ENCODE measurements at places on chromosomes 6 and 20.

GRCh38 chr20:14344746-14345145 lies 7.3 kb upstream of the FLRT3 start:
- no peak for DNase-seq

DNA sequence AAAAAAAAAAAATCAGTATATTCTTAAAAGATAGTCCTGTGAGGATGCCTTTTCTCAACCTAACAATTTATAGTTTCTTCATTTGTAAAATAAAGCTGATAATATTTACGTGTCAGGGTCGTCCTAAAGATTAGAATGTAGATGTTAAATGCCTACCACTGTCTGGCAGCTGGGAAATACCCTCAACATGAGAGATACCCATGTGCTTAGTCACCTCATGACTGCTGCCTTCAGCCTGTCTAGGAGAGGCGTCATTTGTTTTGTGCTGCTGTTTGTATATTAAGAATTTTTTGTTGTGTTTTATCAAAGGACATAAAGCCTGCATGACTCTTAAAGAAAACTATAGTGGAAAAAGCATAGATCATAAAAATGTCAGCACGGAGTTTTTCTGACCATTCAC lies 9.5 kb downstream of the FAM120B start:
- DNase-seq, result peak; percentile 25

GRCh38 chr20:50296450-50297375 lies 106.1 kb downstream of the CEBPB start:
- no peak for DNase-seq

- DNase-seq, result no peak
These were observed 311.4 kb downstream of the KIF16B start for GRCh38 chr20:16261733-16262273.

DNA sequence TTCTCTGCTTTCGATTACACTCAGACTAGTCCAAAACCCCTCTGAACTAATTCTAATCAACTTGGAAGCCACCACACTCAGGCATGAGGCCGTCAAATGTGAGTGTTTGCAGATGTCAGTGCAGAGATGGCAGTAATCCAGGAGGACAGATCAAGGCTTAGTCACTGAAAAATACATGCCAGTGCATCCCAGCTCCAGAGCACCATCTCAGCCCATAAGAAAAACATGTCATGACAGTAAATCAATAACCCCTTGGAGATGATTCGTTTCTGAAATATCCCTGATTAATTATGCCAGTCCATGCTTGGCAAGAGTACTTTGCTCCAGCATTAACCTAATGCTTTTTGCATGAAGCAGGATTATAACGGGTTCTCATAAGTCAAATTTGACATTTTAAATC lies 179.5 kb downstream of the ADAT2 start:
- DNase-seq, result peak; percentile 54

GRCh38 chr20:50911716-50912115 lies 19.5 kb downstream of the ADNP start:
- DNase-seq, result no peak

DNA sequence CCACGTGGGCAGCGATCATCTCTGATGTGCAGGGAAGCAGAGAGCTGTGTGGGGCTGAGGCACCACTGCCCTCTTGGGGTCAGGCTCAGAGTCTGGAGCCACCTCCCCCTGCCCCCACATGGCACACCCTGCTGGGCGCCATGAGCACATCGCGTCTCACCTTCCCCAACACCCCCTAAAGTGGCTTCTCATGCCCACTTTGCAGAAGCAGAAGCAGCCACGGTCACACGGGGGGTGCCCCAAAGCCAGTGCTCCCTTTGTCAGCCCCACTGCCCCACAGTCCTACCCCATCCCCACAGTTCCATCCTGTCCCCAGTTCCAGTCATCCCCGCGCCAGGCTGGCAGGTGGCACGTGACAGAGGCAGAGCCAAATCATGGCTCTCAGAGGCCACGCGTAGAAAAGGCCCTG lies 19.5 kb downstream of the SDCBP2 start:
- no peak for DNase-seq

- no peak for DNase-seq
These were observed 162.8 kb downstream of the TENT5A start for GRCh38 chr6:81589465-81590313.

- no peak for DNase-seq
These were observed 8.9 kb downstream of the RPS10 start for GRCh38 chr6:34416877-34417371.

- no peak for DNase-seq
These were observed 538.4 kb upstream of the CITED2 start for GRCh38 chr6:139912735-139913400.

DNA sequence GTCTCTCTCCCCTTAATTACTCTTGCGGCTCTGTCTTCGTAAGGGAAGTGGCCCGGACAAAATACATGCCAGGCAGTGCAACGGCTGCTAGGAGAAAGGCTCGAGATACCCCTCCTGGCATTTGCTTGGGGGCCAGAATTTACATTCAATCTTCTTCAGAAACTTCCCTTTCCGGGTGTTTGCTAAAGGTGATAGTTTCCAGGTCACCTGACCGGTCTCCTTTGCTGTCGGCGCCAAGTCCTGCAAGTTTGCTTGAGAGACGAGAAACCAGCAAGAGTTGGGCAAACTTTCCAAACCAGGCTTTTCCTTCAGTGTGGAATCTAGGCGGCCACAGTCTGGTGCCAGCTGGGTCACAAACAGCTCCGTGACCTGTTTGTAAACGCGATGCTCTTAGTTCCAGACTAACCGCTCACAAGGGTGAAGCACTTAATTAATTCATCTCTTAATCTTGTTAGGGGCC lies 563 bp upstream of the SRSF3 start:
- DNase-seq, result peak; percentile 57

GRCh38 chr6:31586008-31586407 lies at the start of gene LST1:
TSS of gene LST1 (plus strand) at chr6:31586277. CDS start at chr6:31587300, 1,023 bp downstream.
- no peak for DNase-seq

DNA sequence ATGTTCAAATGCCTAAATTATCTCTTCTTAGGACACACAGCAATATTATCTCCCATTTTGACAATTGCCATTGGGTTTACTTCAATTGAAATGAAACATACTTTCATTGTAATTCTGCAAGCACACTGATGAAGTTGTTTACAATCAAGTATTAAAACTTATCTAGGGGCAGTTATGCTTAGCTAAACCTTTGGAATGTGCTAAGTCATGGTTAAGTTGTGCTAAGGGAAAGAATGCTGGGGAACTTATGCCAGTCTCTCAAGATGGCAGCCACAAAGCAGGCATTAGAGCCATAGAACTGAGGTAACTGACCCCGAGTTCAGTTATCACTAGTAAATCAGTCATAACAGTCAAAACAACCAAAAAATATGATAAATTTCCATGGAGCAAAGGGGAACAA lies 59.1 kb upstream of the NT5E start:
- peak; percentile 13 for DNase-seq

DNA sequence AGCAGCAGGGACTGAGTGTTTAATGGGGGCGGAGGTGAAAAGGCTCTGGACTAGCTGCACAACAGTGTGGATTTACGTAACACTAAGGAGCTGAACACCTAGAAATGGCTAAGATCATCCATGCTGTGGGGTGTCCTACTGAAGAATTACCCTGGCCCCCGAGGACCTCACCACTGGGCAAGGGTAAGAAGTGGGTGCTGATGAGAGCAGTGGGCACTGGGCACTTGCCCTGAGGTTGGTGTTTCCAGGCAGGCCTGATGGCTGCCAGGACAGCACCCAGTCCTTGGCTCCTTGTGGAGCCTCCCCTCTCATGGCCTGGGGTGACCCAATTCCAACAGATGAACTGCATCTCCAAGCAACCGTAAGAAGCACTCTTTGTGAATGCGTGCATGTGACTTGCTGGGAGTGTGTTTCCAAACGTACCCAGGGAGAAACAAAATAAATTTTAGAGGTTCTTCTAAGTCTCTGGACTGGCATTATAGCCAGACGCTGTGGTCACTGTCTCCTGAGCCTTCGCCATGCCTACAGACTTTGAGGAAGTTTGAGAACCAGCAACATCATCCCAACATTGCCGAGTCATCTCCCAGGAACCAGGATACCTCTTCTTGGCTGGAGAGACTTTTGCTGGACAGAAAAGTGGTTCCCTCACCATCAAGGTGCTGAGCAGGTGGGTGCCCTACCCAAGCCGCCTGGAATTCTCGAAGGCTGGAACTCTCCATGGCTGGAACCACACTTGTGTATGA lies 245.9 kb downstream of the ERMARD start:
- DNase-seq, result no peak

- peak; percentile 73 for DNase-seq
These were observed at the start of gene QKI for GRCh38 chr6:163414117-163414945. TSS of gene QKI (plus strand) at chr6:163414718. CDS start at chr6:163415194, 476 bp downstream.

DNA sequence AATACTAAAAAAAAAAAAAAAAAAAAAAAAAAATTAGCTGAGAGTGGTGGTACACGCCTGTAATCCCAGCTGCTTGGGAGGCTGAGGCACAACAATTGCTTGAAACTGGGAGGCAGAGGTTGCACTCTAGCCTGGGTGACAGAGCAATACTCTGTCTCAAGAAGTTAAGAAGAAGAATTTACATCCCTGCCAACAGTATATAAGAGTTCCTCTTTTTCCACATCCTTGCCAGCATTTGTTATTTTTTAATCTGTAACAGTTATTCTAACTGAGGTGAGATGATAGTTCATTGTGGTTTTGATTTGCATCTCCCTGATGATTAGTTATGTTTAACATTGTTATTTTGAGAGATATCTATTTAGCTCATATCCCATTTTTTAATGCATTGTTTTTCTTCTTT lies 20.3 kb upstream of the DYNLRB1 start:
- no peak for DNase-seq

DNA sequence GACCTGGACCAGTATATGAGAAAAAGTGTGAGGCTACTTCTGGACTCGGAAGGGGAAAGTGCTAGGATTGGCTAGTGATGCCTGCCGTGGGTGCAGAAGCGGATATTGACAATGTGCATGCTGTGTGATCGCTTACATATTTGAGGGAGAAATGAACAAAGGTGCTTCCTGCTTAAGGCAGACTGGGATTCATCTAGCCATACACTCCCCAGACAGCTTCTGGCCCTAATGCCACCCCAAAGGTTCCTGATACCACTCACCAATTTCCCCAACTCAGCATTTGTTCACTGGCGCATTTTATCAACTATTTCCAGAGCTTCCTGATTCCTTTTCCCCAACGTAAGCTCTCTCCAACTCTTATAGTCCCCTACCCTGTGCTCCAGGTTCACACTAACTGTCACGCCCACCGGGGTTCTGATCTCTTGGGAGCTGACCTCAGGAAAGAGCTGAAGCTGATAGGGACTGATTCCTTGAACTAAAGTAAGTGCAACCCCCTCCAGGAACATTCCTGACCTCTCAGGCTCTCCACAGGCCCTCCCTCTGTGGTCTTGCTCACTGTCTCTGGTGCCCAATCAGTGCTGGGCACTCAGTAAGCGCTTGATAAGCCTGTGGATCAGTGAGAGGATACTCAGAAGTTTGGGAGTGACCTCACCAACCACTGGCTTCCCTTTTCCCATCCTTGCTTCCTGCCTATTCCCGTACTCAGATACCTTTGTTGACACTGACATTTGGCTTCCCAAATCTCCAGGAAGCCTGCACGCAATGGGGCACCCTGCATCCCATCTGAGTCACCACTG lies 73.3 kb downstream of the MRPL14 start:
- peak; percentile 83 for DNase-seq

DNA sequence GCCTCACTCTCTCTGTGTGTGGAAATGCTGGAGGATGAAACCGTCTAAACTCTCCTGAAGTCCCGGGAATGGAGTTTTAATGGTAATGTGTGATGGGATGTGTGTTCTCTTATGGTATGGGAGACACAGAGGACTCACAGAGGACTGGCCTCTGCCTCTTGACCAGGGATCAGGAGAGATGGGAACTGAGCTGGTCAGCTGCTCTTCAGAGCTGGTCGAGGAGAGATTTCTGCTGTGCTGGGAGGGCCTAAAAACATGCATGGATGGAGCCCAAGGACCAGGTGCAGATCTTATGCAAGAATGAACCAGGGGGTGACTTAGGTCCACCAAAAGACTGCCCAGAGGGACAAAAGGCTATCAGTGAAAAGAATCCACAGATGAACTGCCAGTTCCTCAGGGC lies 27.3 kb upstream of the GMDS start:
- no peak for DNase-seq

DNA sequence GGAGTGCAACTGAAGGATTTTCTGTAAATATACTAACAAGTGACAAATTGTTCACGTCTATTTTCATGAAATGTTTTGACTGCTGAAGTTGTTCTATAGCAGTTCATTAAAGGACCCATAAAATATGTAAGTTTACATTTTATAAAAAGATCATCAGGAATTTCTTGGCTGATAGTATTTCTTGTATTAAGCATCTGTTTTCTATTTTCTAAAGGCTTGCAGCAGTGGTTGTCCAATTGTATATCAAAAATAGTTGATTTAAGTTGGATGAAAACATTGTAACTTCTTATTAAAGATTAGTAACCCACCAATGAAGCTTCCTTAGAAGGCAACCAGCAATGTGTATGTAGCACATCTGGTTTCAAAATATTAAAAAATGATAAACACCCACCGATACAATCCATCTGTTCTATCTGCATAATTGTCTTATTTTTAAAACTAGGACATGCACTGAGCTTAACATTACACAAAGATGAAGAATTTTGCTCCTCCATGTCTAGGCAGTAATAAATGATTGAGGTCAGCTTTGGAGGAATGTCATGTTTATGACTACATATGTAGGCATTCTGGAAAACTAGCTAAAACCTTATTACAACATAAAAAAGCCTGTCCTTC lies 301.3 kb upstream of the TCF21 start:
- DNase-seq, result no peak

DNA sequence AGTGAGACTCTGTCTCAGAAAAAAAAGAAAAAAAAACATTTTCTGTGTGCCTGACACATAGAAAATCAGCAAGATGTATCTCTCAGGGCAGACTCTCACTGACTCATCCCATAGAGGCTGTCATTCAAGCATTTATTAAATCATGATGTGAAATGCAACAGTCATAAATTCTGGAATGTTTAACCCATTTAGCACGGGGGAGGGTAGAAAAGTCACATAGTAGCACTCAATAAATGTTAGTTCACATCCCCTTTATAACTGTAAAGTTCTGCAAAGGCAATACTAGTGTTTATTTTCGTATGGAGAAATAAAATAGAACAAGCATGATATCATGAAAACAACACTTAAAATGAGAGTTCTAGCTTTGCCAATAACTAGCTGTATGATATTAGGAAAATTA lies 15.5 kb upstream of the CARMIL1 start:
- DNase-seq, result peak; percentile 46

GRCh38 chr20:51968151-51968550 lies 165.8 kb upstream of the SALL4 start:
- DNase-seq, result no peak

DNA sequence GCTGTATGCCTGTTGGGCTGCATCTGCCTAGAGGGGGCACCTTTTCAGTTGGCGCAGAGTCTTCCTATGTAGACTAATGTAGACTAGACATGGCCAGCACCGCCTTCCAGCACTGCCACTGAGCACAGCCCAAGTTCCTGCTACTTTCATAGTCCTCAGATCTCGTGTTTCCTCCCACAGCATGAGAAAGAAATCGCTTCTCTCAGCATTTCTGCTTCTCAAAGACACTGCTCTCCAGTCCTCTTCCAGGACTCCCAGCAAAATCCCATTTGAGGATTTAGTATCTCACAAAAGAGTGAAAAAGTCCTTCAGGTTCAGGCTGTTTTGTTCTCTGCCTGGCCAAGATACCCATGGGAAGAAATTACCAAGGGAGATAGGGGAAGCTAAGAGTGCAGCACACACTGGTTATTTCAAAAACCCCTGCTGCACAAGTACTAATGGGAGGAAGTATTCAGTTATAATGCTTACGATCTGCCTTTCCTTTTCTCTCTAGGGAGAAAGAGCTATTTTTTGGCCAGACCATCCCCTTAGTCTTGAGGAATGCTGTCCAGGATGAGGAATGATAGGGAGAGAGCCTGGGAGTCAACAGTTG lies 35.7 kb downstream of the OGFRL1 start:
- DNase-seq, result no peak

GRCh38 chr20:2353231-2353630 lies 27.5 kb upstream of the TGM6 start:
- no peak for DNase-seq

- peak; percentile 57 for DNase-seq
These were observed 8.3 kb downstream of the CEP250 start for GRCh38 chr20:35463455-35464300.

Data from RCC 7860 (cell line).